ENCODE measurements at places on chromosomes 7 and 10. TPM values are rescaled to one million over a fixed set of nuclear protein-coding genes. Genes with fewer than 3 reads are reported as not detected.
A peak's percentile ranks its signal among the peaks of the same experiment; 100 is the strongest.

NRP1 gene
- 2.0 TPM for total RNA-seq

GRCh38 chr10:50990568-50991455 lies 83.5 kb upstream of the PRKG1 start:
- DNase-seq: no peak

- peak; percentile 48 for DNase-seq
These were observed 15.5 kb upstream of the SLC18A3 start for GRCh38 chr10:49594594-49594993.

- no peak for DNase-seq
These were observed 73.3 kb downstream of the NSUN6 start for GRCh38 chr10:18577823-18578685.

- DNase-seq: no peak
These were observed 124.4 kb downstream of the DOCK4 start for GRCh38 chr7:112081778-112082177.

DNA sequence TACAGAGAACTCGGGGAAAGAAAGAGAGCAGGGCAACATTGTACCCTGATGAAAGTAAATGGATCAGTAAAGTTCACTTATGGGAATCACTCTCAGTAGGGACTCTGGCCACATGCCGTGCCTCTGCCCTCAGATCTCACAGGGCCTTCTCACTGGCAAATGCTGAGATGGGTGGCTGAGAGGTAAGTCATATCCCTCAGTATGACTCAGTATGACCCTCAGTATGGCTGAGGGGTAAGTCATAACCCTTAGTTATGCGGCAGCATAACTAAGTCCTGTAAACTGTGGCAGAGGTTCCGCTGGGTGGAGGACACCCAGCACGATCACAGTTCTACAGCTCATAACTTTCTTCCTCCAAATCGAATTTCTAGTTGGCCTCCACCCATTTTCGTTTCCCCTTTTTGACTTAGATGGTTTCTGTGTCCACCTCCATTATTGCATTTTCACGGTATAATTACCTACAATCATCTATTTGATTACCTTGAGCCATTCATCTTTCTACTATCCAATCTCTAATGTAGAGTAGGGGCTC lies 26.5 kb upstream of the WNT16 start:
- no peak for DNase-seq

DNA sequence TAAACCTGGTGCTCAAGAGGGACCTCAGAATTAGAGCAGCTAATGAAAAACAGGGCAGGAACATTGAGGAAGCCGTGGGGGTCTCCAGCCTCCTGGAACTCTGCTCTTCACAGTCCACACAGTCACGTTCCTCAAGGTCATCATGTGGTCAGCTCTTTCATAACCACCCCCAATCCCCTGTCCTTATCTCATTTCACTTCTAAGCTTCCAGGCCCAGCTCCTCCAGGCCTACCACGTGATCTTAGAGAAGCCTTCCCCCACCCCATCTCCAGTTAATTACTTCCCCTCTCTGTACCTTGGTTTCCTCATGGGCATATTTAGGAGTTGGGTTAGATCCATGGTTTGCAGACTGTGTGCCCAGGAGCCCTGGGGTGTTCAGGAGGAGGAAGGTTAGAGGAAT lies 106.4 kb upstream of the TCF7L2 start:
- no peak for DNase-seq

- DNase-seq: no peak
These were observed 112.4 kb upstream of the JAZF1 start for GRCh38 chr7:28292834-28293526.

ZNF804B gene
- not detected for total RNA-seq

GRCh38 chr7:68904630-68905029 lies 693.6 kb upstream of the AUTS2 start:
- no peak for DNase-seq

AQP1 gene
- total RNA-seq: 0.15 TPM

DNA sequence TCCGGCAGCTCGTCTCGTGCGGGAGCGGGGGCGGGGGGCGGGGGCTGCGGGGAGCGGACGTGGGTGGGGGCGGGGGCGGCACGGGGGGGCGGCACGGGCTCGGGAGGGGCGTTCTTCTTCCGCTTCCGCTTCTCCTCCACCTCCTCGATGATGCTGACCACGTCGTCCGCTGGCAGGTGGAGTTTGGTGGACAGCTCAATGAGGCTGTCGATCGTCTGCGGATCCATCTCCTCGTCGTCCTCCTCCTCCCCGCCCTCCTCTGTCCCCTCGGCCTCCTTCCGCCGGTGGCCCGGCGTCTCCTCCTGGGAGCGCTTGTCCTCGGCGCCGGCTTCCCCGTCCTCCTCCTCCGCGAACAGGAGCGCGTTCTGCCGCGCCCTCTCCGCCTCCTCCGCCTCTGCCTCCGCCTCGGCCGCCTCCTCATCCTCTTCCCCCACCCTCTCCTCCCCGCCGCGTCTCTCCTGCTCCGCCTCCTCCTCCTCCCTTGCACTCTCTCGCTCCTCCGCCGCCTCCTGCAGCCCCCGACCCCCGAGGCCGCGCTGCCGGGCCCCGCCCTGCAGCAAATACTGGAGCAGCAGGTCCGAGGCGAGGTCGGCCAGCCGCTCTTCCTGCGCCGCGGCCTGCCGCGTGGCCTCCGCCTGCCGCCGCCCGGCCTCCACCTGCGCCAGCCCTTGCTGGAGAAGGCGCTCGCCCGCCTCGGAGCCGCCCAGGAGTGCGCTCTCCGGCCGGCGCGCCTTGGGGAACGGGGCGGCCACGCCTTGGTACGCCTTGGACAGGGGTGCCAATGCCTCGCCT lies 1.9 kb downstream of the VGF start:
- DNase-seq: peak; percentile 69

GRCh38 chr10:77036993-77037734 lies 600.4 kb downstream of the KCNMA1 start:
- DNase-seq: no peak

All from activated CD8-positive, alpha-beta memory T cell treated with anti-CD3 and anti-CD28 coated beads, Interleukin-2, amount 10 ng/mL, durations not matched to agents 7 days and 5 days (primary cell).